Osteoblast (primary cell): ENCODE measurements at places on chromosomes 16 and 17. TPM values are rescaled to one million over a fixed set of nuclear protein-coding genes. Genes with fewer than 3 reads are reported as not detected.

DNA sequence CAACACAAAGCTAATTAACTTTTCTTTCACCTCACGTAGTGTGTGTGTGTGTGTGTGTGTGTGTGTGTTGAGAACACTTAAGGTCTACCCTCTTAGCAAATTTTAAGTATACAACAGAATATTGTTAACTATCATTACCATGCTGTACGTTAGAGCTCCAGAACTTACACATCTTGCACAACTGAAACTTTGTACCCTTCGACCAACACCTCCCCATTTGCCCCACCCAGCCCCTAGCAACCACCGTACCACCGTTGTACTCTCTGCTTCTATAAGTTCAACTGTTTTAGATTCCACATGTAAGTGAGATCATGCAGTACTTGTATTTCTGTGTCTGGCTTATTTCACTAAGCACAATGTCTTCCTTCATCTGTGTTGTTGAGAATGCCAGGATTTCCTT, 28.1 kb upstream of the MLYCD start:
- H3K4me1 ChIP-seq: no peaks in the 10 kb centered on the region
- peaks cover 12% of the 10 kb centered on the region for H3K27me3 ChIP-seq
- no peak overlapping the region for H3K27ac ChIP-seq
- H3K4me3 ChIP-seq: no peak overlapping the region
- DNase-seq: no peak

The SLC38A8 gene
- total RNA-seq: not detected in 2 replicates

DNA sequence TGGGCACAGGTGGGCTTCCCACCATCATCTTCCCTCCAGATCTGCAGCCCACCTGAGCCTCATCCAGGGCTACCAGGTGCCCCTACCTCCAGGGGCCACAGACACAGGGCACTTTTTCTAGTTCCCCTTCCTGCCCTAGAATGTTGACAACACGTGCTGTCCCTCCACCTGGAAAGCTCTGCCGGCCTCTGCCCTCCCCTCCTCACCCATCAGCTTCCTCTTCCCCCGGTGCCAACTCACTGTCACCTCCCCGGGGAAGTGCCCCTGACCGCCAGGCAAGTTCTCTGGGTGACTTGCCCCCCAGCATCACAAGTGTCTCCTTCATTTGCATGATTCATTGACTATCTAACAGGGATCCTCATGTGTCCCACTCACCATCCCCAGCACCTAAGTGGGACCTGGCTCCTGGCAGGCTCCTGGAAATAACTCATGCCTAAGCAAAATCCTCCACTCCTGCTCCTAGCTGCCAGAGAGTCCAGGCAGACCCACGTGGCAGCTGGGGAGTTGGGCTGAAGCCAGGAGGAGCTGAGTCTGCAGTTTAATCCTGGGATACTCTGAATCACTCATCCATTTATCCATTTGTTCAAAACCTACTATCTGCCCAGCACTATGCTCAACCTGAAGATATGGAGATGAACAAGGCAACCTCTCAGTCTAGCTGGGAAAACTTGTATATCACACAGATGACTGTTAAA, 304.4 kb downstream of the FOXL1 start:
- H3K4me3 ChIP-seq: no peak overlapping the region
- H3K4me1 ChIP-seq: peaks cover 12% of the 10 kb centered on the region
- H3K27ac ChIP-seq: no peak overlapping the region
- H3K36me3 ChIP-seq: no peaks in the 10 kb centered on the region

- H3K4me3 ChIP-seq: no peak overlapping the region
- no peak for DNase-seq
Measured at GRCh38 chr17:4579678-4580077, 4.7 kb upstream of the SMTNL2 start.

GRCh38 chr17:73588891-73589290, 55.4 kb downstream of the SDK2 start:
- H3K4me1 ChIP-seq: no peaks in the 10 kb centered on the region
- no peaks in the 10 kb centered on the region for H3K36me3 ChIP-seq
- H3K4me3 ChIP-seq: no peak overlapping the region
- no peak overlapping the region for H3K27ac ChIP-seq

GRCh38 chr17:79001190-79002020, 8.2 kb downstream of the CANT1 start:
- peaks cover 14% of the 10 kb centered on the region for H3K36me3 ChIP-seq
- H3K4me1 ChIP-seq: peaks cover 9% of the 10 kb centered on the region
- peak; percentile 43 for DNase-seq
- no peak overlapping the region for H3K4me3 ChIP-seq

The CWC25 gene
- total RNA-seq: 10.3 and 10.9 TPM in 2 replicates

GRCh38 chr16:30950516-30951065, 1.7 kb downstream of the ORAI3 start:
- H3K4me1 ChIP-seq: peaks cover 23% of the 10 kb centered on the region
- H3K4me3 ChIP-seq: peak overlapping the region; percentile 86
- no peaks in the 10 kb centered on the region for H3K27me3 ChIP-seq

The ZNF785 gene
- total RNA-seq: 13.4 and 13.6 TPM in 2 replicates

GRCh38 chr17:39236981-39237441, 11.3 kb upstream of the STAC2 start:
- H3K27me3 ChIP-seq: no peaks in the 10 kb centered on the region
- H3K27ac ChIP-seq: no peak overlapping the region
- no peaks in the 10 kb centered on the region for H3K36me3 ChIP-seq
- H3K4me3 ChIP-seq: no peak overlapping the region
- DNase-seq: peak; percentile 62
- H3K4me1 ChIP-seq: peaks cover 10% of the 10 kb centered on the region

DNA sequence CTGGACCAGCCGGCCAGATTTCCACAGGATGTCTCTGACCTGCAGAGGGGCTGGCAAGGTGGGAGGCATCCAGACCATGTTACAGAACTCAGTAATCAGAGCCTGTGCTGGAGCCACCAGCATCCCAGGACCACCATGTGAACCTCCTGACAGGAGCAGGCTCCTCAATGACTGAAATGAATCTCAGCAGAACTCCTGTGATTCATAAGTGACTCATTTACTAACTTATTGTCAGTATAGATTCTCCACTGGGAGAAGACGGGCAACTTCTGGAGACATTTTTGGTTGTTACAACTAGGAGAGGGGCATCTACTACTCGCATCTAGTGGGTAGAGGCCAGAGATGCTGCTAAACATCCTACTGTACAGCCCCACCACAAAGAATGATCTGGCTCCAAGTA, 3.1 kb upstream of the WWOX start:
- no peak for DNase-seq
- no peak overlapping the region for H3K4me3 ChIP-seq
- H3K27ac ChIP-seq: no peak overlapping the region
- H3K27me3 ChIP-seq: peaks cover 2% of the 10 kb centered on the region

The STH gene
- total RNA-seq: not detected in 2 replicates

GRCh38 chr17:77266891-77267341, 126.1 kb downstream of the SEC14L1 start:
- peak; percentile 74 for DNase-seq
- H3K36me3 ChIP-seq: no peaks in the 10 kb centered on the region
- no peaks in the 10 kb centered on the region for H3K27me3 ChIP-seq
- H3K4me1 ChIP-seq: no peaks in the 10 kb centered on the region
- no peak overlapping the region for H3K4me3 ChIP-seq

GRCh38 chr16:30376461-30376902, 1.9 kb downstream of the MYL11 start:
- H3K27ac ChIP-seq: no peak overlapping the region
- no peaks in the 10 kb centered on the region for H3K27me3 ChIP-seq
- DNase-seq: no peak
- H3K36me3 ChIP-seq: no peaks in the 10 kb centered on the region
- H3K4me3 ChIP-seq: no peak overlapping the region

The CES1 gene
- 2.9 and 5.6 TPM in 2 replicates for total RNA-seq

The CA7 gene
- not detected in 2 replicates for total RNA-seq

DNA sequence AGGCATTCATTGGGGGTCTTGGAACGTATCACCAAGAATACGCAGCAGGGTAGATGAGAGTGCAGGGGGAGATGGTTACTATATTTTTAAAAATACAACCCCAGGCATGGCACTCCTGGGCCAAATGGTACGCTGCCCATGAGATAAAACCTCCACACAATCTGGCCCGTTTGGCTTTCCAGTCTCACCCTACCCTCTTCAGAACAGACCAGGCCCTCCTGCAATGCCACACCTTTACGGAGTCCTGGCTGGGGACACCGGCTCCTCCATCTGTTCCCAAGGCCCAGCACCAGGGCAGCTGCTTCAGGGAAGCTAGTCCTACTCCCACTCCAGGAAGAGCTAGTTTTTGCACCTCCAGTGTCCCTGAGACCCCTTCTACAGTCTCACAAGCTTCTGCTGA, 24.4 kb downstream of the SNN start:
- H3K27me3 ChIP-seq: no peaks in the 10 kb centered on the region
- H3K4me3 ChIP-seq: no peak overlapping the region
- no peak overlapping the region for H3K27ac ChIP-seq
- no peak for DNase-seq

GRCh38 chr16:51222016-51222415, 70.9 kb upstream of the SALL1 start:
- H3K36me3 ChIP-seq: no peaks in the 10 kb centered on the region
- no peaks in the 10 kb centered on the region for H3K27me3 ChIP-seq
- H3K27ac ChIP-seq: no peak overlapping the region
- DNase-seq: no peak

The KRT13 gene
- not detected in 2 replicates for total RNA-seq

The RND2 gene
- total RNA-seq: 0.29 and 0.36 TPM in 2 replicates

- no peak overlapping the region for H3K4me3 ChIP-seq
- H3K4me1 ChIP-seq: peaks cover 22% of the 10 kb centered on the region
- no peak overlapping the region for H3K27ac ChIP-seq
- no peak for DNase-seq
- no peaks in the 10 kb centered on the region for H3K36me3 ChIP-seq
- peaks cover 2% of the 10 kb centered on the region for H3K27me3 ChIP-seq
Measured at GRCh38 chr16:65657556-65657955, 535.7 kb upstream of the CDH11 start.

The BRICD5 gene
- 1.5 and 2.5 TPM in 2 replicates for total RNA-seq

GRCh38 chr17:82301916-82302567, 15.4 kb downstream of the CD7 start:
- peak; percentile 79 for DNase-seq
- no peaks in the 10 kb centered on the region for H3K27me3 ChIP-seq
- no peak overlapping the region for H3K27ac ChIP-seq
- peaks cover 16% of the 10 kb centered on the region for H3K4me1 ChIP-seq

GRCh38 chr17:66625311-66625767, 209.6 kb upstream of the CACNG5 start:
- no peaks in the 10 kb centered on the region for H3K36me3 ChIP-seq
- no peak overlapping the region for H3K27ac ChIP-seq
- H3K27me3 ChIP-seq: no peaks in the 10 kb centered on the region

- DNase-seq: no peak
- no peak overlapping the region for H3K4me3 ChIP-seq
- no peaks in the 10 kb centered on the region for H3K27me3 ChIP-seq
- no peaks in the 10 kb centered on the region for H3K36me3 ChIP-seq
Measured at GRCh38 chr16:4233431-4233830, 8.4 kb downstream of the SRL start.

The TAC4 gene
- total RNA-seq: not detected in 2 replicates

- H3K27me3 ChIP-seq: no peaks in the 10 kb centered on the region
- H3K36me3 ChIP-seq: peaks cover 2% of the 10 kb centered on the region
- H3K27ac ChIP-seq: no peak overlapping the region
- no peak overlapping the region for H3K4me3 ChIP-seq
- peaks cover 10% of the 10 kb centered on the region for H3K4me1 ChIP-seq
Measured at GRCh38 chr17:50111673-50112655, 16.8 kb downstream of the PDK2 start.

The MARVELD3 gene
- 0.36 and 0.88 TPM in 2 replicates for total RNA-seq

DNA sequence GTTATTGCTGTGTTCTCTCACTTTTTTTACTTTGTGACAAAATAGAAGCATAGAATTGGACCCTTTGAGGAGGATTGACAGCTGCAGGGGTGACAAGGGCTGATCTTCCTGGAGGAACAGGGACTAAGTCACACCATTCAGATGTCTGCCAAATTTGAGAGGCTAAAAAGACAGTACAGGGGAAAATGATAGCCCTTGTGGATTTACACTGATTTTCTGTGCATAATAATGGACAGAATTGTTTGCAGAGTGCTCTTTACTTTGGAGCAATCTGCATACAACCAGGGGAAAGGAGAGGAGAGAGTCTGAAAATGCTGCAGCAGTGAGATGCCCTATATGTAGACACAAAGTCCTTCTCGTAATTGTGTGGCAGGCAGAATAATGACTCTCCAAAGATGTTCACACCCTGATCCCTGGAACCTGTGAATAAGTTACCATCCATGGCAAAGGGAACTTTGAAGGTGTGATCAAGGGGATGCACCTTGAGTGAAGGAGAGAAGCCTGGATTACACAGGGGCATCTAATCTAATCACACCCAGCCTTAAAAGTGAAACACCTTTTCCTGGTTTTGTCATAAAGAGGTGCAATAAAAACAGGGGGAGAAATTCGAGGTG, 221.4 kb upstream of the CPHXL start:
- H3K36me3 ChIP-seq: no peaks in the 10 kb centered on the region
- H3K4me1 ChIP-seq: no peaks in the 10 kb centered on the region
- no peak for DNase-seq
- H3K4me3 ChIP-seq: no peak overlapping the region

The KRT24 gene
- total RNA-seq: not detected in 2 replicates

The ACE gene
- 10.1 and 17.7 TPM in 2 replicates for total RNA-seq

DNA sequence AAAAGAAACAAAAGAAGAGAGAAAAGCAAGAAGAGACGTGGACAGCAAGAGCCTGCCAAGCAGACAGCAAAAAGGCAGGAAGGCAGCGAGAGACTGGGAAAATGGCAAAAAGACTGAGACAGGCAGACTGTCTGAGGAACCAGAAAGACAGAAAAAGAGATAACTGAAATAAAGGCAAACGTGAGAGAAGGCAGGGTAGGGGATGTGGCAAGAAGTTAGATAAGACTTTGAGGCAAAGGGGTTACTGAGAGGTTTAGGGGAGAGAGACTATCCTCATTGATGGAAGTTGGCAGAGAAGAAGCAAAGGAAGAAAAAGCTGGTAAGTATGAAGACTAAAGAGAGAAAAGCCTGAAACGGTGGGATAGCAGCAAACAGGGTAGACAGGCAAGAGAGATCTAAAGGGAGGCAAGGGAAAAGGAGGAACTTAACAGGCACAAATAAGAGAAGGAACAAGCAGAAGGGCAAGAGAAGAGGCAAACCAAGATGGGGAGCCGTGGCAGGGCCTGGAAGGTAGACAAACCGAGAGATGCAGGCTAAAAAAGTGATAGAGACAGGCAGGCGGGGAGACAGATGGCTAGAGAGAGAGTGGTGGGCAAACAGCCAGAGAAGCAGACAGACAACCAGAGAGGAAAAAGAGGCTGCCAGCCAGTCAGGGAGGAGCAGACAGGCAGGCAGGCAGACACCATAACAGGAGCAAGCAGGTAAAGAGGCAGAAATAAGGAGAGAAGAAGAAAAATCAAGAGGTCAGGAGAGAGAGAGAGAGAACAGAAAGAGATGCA, 7.1 kb upstream of the CHD3 start:
- no peak overlapping the region for H3K27ac ChIP-seq
- peaks cover 38% of the 10 kb centered on the region for H3K36me3 ChIP-seq
- H3K27me3 ChIP-seq: no peaks in the 10 kb centered on the region

DNA sequence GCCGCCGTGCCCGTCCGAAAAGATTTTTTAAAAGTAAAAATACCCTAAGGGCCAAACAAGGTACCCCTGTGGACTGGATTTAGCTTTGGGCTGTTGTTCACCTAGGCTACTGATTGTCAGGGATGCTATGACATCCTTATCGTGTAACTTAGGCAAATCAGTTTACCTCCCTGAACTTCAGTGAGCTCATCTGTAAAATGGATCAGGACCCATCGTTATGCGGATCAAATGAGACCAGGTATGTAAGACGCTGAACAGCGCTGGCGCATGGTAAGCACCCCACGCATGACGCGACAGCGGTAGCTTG, 658 bp upstream of the ZNF771 start:
- H3K4me1 ChIP-seq: peaks cover 20% of the 10 kb centered on the region
